Activated T-cell treated with anti-CD3 and anti-CD28 coated beads, Interleukin-2, amount 50 U/mL, for 1 hour (primary cell): ENCODE measurements at places on chromosomes 6 and 20.

GRCh38 chr20:35502352-35502751 is 27.1 kb downstream of the C20orf173 start:
- no peak for DNase-seq

- DNase-seq, result no peak
These were observed 27.0 kb upstream of the ZFAND3 start for GRCh38 chr6:37792457-37793033.

- DNase-seq, result no peak
These were observed 5.8 kb downstream of the C6orf132 start for GRCh38 chr6:42136508-42137193.

- no peak for DNase-seq
These were observed 20.5 kb downstream of the SPAG4 start for GRCh38 chr20:35636095-35636494.

DNA sequence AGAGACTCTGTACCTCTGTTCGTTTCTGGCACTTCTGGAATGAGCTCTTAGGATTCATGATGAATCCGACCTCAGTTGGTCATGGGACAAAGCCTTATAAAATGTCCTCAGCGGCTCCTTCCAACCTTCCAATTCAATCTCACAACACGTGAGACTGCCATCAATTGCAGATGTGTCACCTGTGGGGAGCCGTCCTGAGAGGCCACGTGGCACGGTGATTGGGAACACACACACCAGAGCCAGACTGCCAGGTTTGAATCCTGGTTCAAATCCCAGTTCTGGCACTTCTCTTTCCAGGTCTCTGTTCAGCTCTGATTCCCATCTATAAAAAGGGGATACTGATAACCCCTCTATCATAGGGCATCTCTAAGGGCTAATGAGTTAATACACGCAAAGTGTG is 124.5 kb downstream of the ANKRD60 start:
- DNase-seq, result no peak

DNA sequence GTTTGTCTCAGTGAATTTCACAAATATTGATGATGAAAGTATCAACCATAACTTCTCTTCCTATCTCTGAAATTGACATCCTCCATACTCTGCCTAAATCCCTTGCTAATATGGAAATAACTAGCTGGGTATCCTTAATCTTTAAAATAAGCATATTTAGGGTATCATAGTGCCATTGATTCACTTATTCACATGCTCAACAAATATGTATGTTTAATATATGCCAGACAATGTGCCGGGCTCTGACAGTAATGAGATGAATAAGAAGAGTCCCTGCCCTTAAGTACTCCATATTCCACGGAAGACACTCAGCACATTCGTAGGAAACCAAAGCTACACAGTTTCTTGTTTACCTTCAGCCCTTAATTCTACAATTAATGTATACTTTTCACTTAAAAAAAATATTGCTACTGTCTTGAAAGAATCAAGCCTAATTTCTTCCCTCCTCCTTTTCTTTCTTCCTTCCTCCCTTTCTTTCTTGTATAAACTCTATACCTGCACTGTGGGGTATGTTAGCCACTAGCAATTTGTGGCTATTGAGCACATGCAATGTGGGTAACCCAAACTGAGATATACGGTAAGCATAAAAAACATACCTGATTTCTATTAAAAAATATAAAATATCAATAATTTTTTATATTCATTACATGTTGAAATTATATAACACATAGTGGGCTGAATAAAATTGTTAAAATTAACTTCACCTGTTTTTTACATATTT is 42.8 kb upstream of the STXBP5 start:
- DNase-seq, result no peak

DNA sequence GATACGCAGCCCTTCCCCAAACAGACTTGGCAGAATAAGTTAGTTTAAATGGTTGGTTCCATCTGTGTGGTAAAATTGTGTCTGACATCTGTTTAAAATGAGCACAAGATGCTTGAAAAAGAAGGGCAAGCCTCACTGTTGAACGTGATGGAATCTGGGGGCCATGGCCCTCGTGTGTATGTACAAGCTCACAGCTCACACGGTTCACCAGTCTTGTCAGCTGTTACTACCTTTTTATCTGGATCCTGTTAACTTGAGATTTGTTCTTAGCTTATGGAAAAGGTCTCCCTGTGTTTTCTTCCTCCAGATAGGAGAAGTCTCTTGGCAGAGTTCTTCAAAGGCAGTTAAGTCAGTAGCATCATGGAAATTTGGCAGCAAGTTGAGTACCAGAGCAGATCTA is 270.6 kb downstream of the KHDC1L start:
- no peak for DNase-seq

- DNase-seq, result no peak
These were observed 8.0 kb downstream of the TNFAIP3 start for GRCh38 chr6:137875058-137875520.

DNA sequence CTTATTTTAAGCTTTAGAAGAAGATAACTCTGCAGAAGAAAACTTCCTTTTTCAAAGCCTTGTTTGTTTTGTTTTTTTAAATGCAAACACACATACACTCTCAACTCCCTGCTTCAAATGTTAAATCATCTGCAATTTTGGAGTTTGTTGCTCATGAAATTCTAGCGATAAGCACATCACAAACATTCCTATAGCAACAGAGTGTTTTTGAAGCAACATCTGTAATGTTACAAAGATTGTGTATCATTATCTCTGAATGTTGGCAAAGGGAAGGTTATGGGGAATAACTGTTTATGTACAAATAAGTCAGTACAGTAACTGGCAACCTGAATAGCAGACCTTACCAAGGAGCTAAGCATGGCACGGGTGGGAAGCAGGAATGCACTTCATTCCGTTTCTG is 84.8 kb upstream of the MRPS10 start:
- DNase-seq, result no peak

GRCh38 chr6:6008089-6008647 is 1.4 kb upstream of the NRN1 start:
- DNase-seq, result no peak

GRCh38 chr20:58129721-58130151 is 98.7 kb downstream of the ANKRD60 start:
- DNase-seq, result no peak

- DNase-seq, result no peak
These were observed 529.2 kb downstream of the HAO1 start for GRCh38 chr20:7411075-7411474.

DNA sequence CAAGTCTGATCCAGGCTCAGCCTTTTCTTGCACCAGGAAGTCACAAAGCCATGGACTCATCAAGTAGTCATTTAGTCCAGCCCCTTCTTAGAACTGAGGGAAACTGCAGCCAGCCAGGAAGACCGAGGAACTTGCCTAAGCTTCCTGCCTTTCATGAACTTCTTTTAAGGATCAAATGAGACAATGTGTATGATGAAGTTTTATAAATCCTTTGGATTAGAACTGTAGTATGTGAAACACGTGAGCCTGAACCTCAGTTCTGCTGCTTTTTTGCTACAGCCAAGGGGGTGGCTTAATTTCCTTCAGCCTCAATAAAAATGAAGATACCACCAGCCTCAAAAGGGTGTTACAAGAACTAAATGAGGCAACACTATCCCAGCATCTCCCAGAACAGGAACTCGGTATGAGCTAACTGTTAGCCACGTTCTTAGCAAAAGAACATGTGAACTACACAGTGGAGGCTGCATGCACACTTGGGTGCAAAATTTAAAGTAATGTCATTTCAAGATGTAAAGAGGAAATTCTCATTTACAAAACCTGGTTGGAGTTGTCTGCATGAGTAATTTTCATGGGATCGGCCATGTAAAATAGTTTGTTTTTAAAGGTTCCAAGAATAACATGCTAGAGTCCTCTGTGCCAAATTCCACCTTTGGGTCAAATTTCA is 76.0 kb upstream of the TBC1D7 start:
- DNase-seq, result no peak

- no peak for DNase-seq
These were observed 20.3 kb downstream of the CCDC170 start for GRCh38 chr6:151514000-151514730.

DNA sequence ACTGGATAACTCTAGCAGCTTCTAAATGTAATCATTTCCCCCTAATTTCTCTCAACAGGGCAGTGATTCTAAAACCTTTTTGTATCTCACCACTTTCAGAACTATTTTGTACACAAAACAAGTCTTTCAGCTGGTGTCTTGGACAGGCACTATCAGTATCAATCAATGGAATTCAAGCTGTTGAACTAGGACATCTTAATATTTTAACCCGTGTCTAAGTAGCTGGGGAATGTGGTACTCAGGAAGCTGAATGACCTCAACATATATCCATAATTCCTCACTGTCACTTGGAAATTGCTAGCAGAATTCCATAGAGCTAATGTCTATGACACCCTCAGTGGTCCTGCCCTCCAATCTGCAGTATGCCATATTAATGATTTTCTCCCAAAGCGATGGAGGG is 24.5 kb downstream of the ADAT2 start:
- DNase-seq, result no peak

- no peak for DNase-seq
These were observed 258.3 kb upstream of the FOXQ1 start for GRCh38 chr6:1053586-1053985.

- DNase-seq, result no peak
These were observed 201.1 kb upstream of the PREP start for GRCh38 chr6:105603788-105604586.

- no peak for DNase-seq
These were observed 89.9 kb downstream of the CD83 start for GRCh38 chr6:14207448-14207847.

DNA sequence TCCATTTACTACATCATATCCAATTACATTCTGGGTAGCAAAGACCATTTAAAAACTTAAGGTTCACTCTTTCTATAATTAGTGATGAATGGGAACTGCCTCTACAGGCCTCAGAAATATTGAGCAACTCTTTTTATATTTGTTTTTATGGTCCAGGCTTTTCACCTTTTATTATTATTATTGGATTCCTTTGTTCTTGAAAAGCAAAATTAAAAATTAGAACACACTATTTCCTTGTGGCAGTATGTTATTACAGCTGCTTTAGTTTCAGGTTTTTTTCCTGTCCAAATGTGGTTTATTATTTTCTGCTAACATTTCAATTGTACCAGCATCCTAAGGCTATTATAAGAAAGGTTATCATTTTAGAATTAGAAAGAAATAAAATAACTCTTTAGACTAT is 150.1 kb downstream of the FARS2 start:
- no peak for DNase-seq

DNA sequence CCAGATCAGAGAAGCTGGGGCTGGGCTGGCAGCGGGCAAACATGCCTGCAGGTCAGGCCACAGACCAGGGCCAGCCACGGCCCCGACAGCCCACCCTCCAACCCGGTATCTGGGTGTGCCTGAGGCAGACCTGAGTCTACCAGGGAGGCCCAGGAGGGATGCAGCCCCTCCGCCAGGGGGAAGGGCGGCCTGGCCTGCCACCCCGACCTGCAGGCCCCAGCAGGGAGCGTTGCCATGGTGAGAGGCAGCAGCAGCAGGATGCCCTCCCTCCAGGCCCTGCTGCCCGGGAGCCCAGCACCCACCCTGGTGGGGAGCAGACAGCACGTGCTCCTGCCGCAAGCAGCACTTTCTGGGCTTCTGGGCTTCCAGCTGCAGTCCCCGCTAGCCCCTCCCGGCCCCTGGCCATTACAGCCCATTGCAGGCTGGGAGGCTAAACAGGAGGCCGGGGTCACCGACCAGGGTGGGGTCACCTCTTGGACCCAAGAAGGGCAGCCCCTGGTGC is 3.8 kb upstream of the EEF1A2 start:
- DNase-seq, result no peak

DNA sequence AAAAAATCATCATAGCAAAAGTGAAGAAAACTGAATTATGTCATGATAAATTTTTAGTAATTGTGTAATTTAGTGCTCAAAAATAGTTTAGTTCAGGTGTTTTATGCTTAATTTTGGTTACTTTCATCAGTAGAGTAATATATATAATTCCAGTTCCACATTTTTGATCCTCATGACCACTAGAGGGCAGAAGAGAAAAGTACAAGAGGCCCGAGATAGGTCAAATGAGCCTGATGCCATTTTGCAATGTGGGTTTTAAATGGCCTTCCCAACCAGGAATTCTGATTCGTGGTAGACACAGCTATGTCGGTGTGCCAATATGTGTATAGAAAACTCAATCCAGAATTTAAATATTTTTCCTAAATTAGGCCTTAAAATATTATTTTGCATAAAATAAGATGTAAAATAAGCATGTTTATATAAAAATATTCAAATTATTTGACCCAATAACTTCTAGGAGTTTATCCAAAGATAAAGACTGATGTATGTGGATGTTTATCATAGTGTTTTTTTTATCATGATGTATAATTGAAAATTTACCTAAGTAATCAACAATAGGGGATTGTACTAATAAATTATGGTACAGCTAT is 159.7 kb upstream of the RPS6KA2 start:
- no peak for DNase-seq

- no peak for DNase-seq
These were observed 37.1 kb downstream of the PHF3 start for GRCh38 chr6:63672582-63673129.

DNA sequence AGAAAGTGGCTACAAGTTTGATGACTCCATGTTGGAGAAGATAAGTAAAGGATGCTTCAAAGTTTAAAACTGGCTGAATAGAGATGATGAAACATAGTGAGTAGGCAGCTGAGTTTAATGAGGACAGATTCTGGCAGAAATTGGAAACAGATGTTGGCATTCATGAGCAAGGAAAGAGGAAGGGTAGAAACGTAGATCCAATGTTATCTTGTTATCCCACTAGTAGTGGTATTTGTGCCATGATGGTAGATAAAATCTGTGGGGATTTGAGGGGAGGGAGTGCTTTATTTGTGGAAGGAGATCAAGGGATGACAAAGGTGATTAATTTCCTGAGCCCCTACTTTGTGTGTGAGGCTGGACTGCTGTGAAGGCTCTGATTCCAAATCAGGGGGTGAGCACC is 69.5 kb downstream of the MRAP2 start:
- no peak for DNase-seq

GRCh38 chr6:163732479-163732878 is 318.0 kb downstream of the QKI start:
- DNase-seq, result no peak

DNA sequence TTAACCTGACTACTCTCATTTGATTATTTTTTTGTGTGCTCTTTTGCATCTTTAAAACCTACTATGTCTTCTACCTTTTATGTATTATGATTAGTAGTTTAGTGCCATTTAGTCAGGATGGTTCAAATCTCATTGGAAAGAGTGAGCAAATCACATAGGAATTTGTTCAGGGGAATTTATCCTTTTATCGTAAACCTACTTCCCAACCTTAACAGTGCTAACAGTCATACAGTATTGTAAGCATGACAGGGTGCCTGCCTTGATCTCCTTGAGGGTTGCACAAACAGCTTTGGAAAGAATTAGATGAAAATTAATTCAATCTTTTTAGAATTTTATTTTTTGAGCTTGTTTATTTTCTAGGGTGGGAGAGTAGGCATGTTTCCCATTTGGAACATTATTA is 18.3 kb downstream of the RNF8 start:
- no peak for DNase-seq
